Panc1 (cell line): ENCODE measurements at places on chromosomes 16 and 17.
A peak's percentile ranks its signal among the peaks of the same experiment; 100 is the strongest.

GRCh38 chr16:83799336-83799735, 8.4 kb upstream of the HSBP1 start:
- peak; percentile 12 for DNase-seq

DNA sequence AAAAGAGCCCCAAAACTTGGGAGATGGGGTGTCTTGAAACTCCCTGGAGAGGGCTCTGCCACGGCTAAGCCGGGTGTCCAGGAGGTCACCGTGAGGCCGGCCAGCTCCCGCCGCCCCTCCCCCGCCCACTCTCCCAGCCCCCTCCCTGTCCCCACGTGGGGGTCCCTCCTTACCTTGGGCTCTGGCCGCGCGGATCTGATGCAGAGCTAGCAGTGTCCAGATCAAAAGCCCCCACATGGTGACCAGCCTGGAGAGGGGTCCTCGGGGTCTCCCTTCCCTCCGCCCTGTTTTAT, 447 bp downstream of the SDK2 start:
- no peak for DNase-seq

GRCh38 chr17:17989618-17990017, 17.0 kb downstream of the DRC3 start:
- DNase-seq = no peak

DNA sequence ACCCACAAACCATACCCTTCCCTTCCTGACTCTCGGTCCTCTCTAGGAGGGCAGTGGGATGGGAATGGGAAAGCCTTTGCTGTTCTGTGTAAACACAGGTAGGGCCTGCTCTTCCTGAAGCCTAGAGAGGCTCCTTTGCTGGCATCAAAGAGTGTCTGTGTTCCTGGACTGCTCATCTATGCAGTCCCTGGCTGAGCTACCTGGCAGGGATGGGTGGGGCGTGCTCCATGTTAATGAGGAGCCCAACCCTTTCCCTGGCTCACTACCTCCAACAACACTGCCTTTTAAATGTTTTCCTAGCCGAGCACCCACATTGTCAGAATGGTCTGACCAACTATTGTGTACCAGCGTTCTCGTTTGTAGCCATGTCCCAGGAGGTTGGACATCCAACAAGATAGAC, 26.6 kb upstream of the NAGLU start:
- DNase-seq = no peak

GRCh38 chr17:66135219-66135618, 56.7 kb downstream of the CEP112 start:
- no peak for DNase-seq

DNA sequence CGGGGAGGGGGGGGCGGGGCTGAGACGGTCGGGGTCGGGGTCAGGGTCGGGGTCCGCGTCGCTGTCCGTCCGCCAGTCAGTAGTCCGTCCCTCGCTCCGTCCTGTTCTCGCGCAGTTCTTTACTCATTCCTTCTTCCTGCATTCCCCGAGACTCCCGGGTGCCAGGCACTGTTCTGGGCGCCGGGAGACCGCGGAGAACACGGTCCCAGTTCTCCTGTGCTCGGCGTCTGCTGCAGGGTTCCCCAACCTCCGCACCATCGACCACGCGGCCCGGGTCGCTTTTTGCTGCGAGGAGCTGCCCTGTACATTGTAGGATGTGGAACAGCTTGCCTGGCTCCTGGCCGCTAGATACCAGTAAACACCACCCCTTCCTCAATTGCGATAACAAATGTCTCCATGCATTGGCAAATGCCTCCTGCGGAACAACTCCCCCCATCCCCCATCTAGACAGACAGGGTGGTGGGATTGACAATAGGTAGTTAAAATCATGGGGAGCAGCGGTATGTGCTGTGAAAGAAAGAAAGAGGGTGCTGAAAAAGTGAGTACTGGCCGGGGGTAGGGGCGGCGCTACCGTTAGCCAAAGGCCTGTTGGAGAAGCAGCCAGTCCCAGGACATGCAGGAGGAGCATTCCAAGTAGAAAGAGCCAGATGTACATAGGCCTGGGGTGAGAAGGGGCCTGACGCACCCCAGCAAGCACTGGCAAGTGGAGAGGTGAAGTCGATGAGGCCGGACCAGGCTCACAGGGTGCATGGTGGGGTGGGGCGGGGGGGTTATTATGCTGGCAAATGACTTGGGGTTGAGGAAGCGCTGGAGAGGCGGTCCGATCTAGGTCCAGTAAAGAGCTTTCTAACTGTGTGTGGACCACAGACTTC, 631 bp downstream of the TRAF7 start:
- no peak for DNase-seq

GRCh38 chr17:3959295-3959899, 4.8 kb downstream of the ATP2A3 start:
- no peak for DNase-seq

GRCh38 chr16:85138825-85139627, 26.8 kb upstream of the CIBAR2 start:
- no peak for DNase-seq

GRCh38 chr16:68645494-68646388, 631 bp downstream of the CDH3 start:
- no peak for DNase-seq

GRCh38 chr16:49597796-49598195, 224.2 kb downstream of the C16orf78 start:
- DNase-seq = no peak

- no peak for DNase-seq
Observed at GRCh38 chr17:78355045-78355641, 4.7 kb downstream of the SOCS3 start.

DNA sequence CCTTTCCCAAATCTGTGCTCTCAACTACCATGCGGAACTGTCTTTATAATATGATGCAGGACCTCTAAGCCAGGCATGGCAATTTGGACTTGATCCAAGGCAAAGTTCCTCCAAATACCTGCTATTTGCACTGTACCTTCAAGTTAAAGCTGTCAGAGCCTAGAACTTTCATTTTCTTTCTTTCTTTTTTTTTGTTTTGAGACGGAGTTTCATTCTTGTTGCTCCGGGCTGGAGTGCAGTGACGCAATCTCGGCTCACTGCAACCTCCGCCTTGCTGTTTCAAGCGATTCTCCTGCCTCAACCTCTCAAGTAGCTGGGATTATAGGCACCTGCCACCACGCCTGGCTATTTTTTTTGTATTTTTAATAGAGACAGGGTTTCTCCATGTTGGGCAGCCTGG, 51.7 kb downstream of the ARHGAP27 start:
- DNase-seq = no peak

- DNase-seq = no peak
Observed at GRCh38 chr17:72175787-72176515, 55.1 kb downstream of the SOX9 start.

DNA sequence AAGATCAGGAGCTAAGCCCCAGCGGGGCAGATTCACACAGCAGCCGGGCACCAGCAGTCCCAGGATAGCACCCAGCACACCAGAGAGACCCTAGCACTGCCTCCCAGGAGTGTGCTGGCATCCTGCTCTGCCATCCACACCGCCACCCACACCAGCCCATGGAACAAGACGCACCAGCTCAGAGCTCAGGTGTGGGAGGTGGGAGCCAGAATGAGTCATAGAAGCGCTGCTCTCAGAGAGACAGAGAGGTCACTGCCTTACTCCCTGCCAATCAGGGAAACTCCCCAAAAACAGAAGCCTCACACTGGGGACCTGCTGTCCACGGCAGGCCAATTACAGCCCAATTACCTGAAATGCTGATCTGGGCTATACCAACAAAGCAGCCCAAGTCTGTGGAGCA, 64.9 kb downstream of the CDYL2 start:
- no peak for DNase-seq

DNA sequence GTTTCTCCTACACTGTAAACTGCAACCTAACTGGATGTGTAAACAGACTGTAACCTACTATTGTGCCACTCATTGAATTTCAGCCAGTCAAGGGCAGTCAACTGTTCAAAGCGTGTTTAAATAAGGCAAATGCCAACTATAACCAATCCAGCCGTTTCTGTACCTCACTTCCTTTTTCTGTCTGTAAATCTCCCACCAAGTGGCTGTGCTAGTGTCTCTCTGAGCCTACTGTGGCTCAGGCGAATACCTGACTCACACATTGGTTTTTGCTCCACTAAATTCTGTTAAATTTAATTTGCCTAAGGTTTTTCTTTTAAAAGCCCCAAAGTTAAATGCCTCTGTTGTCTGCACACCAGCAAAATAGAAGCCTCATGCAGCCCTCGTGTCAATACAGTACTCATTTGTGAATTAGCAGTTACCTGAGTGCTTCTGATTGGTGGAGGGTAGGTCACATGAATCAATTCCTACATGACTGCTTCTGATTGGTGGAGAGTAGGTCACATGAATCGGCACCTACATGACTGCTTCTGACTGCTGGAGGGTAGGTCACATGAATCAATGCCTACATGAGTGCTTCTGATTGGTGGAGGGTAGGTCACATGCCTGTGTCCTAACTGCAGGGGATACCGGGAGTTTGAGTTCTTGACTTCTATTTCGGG, 31.1 kb upstream of the CCR7 start:
- DNase-seq = no peak

- no peak for DNase-seq
Observed at GRCh38 chr17:80959330-80960036, 32.2 kb upstream of the CHMP6 start.

GRCh38 chr17:4519361-4519788, 20.7 kb downstream of the SPNS2 start:
- DNase-seq = no peak

DNA sequence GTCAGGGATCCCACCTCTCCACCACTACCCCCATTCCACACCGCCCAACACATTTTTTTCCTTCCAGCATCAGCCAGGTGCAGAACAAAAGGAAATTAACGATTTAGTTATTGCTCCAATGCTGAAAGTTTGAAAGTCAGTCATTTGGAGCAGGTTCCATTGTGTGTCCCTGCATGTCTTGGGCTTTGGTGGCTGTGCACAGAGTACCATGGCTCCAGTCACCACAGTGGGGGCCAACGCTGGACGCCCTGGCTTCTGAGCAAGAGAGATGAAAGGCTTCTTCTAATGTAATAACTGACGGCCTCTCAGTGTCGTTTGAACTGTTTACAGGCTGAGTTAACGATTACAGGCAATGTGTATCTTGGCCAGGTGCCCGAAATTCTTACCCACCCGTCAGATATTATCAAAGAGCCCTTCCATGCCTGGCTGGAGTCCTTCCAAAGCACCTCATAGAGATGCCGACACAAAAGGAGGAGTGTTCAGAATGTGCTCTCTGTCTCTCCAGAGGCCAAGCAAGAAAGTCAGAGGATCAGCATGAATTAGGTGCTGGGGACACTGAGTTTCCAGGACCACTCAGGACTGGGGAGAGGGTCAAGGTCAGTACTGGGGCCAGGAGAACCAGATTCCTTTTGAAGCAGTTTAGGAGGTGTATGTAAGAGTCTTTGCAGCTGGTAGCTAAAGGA, 25.9 kb downstream of the RNF43 start:
- no peak for DNase-seq

DNA sequence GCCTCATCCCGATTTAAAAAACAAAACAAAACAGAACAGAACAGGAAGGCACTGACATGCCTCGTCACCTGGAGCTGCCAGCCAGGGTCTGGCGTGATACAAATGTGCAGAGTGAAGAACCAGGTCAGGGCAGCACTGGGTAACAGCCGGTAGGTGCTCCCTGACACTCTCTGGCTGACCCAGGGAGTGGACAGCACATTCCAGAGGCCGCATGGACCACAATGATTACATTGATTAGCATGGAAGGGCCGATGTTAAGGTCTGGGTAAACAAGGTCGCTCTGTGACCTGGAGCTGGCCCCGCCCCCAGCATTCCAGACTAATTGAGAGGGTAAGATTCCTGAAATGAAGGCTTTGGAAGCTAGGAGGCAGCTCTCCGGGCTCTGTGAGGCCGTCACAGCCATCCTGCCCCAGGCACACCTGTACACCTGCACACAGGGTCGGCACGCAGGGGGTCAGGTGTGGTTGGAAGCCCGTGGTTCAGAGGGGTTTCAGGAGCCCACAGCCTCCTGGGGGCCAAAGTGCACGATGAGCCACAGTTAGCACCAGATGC, 21.4 kb downstream of the PIEZO1 start:
- DNase-seq = no peak

GRCh38 chr17:45334231-45334630, 17.4 kb upstream of the MAP3K14 start:
- no peak for DNase-seq

- no peak for DNase-seq
Observed at GRCh38 chr16:13835387-13835786, 84.6 kb upstream of the ERCC4 start.

DNA sequence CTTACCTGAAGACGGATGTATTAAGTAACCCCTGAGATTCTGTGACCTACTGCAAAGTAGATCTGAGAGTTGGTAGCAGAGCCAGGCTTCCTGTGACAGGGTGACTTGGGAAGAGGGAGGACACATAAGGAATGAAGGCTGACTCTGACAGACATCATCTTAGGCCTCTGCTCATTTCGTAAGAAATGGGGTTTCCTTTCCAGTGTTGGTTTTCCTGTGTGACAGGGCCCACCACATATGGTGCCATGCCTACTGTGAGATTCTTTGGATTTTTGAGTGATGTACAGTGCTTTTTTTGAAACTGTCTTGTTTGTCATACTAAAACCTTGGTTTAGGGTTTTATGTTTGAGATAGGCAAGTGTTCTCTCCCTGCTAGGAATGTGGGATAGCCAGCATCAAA, 12.7 kb downstream of the LIG3 start:
- no peak for DNase-seq

GRCh38 chr17:53135969-53136368, 686.8 kb upstream of the KIF2B start:
- no peak for DNase-seq

DNA sequence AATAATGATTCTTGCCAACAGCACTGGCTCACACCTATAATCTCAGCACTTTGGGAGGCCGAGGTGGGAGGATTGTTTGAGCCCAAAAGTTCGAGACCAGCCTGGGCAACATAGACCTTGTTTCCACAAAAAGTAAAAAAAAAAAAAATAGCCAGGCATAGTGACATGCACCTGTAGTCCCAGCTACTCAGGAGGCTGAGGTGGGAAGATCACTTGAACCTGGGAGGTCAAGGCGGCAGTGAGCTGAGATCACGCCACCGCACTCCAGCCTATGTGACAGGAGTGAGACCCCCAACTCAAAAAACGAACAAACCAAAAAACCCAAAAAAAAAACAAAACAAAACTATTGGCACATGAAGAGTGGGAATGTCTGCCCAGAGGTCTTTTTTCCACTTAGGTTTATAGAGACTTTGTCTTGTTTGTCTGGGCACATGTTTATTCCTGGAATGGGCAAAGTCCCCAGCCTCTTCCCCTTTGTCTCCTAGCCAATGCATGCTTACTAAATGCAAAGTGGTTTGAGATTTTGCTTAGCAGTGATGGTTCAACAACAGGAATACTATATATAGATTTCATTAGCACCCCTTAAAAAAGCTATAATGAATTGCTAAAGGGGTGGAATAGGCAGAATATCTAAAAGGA, 25.9 kb downstream of the NMT1 start:
- DNase-seq = no peak

- no peak for DNase-seq
Observed at GRCh38 chr17:75920045-75920560, 15.4 kb upstream of the MRPL38 start.

GRCh38 chr17:59238906-59239305, 18.6 kb downstream of the GDPD1 start:
- no peak for DNase-seq
